ENCODE measurements at places on chromosomes 6 and 20.

DNA sequence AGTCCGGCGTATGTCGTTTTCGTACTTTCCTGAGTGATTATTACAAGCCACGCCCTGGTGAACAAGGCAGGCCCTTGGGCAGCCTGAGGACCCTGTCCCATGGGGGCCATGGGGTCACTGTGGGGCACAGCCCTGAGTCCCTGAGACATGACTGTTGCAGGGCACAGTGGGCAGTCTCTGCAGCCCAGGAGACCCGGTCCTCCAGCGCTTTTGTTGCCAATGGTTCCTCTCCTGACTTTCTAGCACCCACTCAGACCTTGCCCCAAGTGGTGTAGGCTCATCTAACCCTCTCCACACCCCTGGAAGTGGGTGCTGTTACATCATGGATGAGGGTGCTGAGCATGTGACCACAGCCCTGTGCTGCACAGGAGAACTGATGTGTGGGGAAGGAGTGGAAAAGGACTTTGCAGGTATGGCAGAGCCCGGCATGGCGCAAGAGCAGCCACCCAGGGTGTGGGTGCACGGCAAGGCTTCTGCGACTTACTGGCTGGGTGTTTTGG, 319.5 kb downstream of the TAF4 start:
- DNase-seq = no peak

GRCh38 chr6:46637145-46637544, 15.5 kb downstream of the CYP39A1 start:
- no peak for DNase-seq

- no peak for DNase-seq
Observed at GRCh38 chr20:12276011-12276673, 358.4 kb downstream of the BTBD3 start.

- DNase-seq = no peak
Observed at GRCh38 chr20:1203630-1204029, 376 bp downstream of the C20orf202 start.

- DNase-seq = no peak
Observed at GRCh38 chr6:137002505-137002904, 42.3 kb downstream of the IL20RA start.

DNA sequence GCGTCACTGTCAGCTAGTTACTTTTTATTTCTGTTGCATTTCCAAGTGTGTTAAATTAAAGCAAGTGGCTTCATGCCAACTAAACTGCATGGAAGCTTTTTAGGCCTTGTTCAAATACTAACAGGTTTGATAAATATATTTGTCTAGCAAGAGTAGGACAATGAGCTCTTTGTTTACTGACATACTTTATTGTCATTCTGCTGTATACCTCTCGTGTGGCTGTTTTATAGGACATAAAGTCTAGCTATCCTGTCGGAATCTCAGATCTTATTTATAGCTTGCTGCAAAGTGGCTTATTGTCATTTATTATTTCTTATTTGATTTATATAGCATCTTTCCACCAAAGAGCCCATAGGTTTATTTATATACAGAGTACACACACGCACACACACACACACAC, 711.1 kb downstream of the KIF16B start:
- DNase-seq = no peak

Measured in T follicular helper cell (primary cell).